ENCODE measurements at places on chromosomes 16 and 17.
A peak's percentile ranks its signal among the peaks of the same experiment; 100 is the strongest.

DNA sequence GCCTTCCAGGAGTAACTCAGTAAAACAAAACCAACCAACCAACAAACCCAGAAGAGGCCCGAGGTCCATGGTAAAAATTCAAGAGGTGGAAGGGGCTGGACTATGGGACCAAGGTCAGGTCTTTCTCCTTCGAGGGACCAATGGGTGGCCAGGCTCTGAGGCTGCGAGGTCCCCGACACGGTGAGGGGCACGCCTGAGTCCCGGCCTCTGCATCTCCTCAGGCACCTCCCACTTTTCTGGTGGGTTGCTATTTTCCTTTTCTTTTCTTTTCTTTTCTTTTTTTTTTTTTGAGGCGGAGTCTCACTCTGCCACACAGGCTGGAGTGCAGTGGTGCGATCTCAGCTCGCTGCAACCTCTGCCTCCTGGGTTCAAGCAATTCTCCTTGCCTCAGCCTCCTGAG is 18.0 kb downstream of the CD7 start:
- DNase-seq = no peak

DNA sequence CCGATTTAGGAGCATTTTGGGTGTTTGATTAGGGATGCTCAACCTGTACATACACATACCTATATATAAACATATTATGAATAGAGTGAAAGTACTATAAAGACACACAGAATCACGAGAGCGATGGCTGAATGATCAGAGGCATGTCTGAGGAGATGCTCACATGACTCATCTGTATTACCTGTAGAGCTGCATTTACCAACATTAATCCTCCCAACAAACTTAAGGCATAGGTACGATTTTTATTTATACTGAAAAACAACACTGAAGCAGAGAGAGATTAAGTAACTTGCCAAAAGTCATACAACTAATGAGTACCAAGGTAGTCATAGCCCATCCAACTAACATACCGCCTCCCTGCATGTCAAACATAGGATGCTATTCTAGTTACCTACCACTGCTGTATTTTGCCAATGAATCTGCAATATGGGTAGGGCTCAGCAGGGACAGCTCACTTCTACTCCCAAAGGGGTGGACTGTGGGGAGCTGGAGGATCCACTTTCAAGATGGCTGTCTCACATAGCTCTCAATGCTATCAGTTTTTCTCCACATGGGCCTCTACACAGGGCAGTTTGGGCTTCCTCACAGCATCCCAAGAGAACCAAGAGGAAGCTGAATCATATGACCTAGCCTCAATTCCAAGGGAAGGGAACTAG is 7.3 kb downstream of the CYB5D1 start:
- no peak for DNase-seq

GRCh38 chr17:78159575-78160158 is 8.7 kb upstream of the SYNGR2 start:
- DNase-seq = no peak

GRCh38 chr17:63740464-63741142 is 996 bp downstream of the STRADA start:
- no peak for DNase-seq

DNA sequence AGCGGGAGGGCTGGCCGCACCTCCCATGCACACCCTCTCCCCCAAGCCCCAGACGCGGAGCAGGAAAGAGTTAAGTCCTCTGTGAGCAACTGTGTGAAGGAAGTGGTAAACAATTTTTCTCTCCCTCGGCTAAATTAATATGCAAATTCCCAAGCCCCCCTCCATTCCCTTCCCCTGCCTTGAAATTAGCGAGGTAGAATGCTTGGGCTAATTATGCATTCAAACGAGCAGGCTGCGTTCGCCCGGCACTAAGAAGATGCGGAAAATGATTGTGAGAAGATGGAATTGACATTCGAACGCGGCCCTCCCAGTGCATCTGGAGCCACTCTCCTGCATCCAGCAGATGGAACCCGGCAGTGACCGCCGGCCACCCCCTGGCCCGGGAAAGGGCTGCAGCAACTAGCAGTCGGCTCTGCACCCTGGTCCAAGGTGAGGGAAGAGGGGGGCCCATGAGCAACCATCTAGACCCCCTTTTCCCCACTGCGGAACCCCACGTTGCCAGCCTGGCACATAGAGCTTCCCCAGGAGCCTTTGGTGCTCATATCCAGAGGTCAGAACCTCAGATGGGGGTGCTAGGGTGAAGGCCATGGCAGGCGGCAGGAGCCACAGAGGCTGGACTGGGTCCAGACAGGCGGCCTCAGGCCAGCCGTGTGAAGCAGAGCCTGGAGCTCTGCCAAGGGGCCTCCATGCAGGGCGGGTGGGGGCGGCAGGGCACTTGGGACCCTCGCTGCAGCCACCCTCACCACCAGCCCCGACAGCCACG is 49.1 kb upstream of the ACSF3 start:
- DNase-seq = no peak

DNA sequence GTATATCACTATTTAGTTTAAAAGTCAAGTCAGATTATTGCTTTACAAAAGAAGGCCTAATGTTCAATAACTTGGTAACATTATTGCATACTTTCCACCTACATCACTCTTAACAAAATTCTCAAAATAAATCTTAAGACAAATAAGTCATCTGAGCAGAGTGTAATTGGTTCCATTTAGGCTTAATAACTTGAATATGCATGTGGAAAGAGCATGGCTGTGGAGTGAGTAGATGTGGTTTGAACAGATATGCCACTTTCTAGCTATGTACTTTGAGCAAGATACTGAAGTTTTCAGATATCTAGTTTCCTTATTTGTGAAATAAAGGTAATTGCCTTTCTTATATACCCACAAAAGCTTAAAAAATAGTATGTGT is 6.7 kb upstream of the EVI2A start:
- no peak for DNase-seq

DNA sequence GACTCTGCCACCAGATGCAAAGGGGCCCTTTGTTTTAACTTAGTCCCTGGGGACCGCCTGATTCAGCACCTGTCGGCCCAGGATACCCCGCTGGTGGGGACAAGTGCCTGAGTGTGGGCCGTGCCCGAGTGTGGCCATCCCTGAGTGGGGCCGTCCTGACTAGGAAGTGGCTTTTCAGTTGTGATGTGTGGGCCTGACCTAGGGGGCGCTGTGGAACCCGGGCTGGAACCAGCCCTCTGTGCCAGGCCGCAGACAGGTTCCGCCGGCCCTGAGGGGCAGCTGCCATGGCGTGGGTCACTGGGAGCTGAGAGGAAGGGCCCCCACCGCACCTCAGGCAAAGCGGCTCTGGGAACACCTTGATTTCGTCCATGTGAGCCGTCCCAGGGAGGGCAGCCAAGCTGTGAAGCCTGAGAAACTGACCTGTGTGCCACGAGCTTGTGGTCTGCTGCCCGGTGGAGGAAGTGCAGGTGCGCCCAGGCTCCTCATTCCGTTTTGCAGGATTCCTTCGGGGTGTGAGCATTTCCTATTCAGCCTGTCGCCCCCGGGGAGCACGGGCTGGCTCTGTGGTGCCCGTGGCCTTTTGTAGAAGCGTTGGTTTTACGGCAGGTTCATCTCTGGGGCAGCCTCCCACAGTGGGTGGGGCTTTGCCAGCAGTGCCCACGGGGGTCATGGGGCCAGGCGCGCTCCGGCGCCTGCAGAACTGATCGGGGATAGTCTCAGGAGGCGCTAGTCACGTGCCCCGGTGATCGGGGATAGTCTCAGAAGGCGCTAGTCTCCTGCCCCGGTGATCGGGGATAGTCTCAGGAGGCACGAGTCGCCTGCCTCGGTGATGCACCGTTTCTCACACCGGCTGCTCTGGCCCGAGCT is 5.3 kb downstream of the RPL13 start:
- peak; percentile 42 for DNase-seq

GRCh38 chr16:67397036-67397801 is 3.9 kb upstream of the TPPP3 start:
- DNase-seq = no peak

- DNase-seq = no peak
These were observed 27.4 kb upstream of the TNS4 start for GRCh38 chr17:40528692-40529417.

DNA sequence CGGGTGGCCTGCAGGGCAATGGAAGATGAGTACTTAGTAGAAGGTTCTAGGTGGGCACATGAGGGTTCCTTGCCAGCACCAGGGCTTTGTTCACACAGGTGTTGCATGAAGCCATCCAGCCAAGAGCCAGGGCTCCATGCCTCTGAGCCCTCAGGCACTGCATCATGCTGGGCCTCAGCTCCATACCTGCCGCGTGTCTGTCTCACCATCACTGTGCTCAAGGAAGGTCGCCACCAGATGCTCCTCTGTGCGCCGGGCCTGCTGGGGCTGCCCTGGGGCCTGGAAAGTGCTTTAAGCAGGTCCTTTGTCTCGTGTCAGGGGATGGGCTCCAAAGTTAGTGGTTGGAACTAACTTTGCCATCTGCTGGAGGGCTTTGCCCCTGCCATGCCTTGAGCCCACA is 25.6 kb downstream of the C16orf90 start:
- no peak for DNase-seq

DNA sequence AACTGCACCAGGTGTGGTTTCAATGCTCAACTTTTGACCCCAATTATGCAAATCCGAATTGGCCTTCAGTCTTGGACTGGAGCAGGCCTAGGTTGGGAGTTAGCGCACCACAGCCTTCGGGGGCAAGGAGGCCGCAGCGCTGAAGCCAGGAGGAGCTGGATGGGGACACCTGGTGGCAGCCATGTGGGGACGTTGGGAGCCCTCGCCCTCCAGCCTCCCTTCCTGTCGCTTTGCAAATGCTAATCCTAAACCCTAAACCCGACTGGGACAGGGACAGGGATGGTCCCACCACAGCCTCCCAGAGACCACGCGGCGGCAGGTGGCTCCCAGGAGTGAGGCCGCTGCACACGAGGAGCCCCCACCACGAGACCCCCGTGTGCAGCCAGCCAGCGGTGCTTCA is 58.7 kb downstream of the KLHDC4 start:
- DNase-seq = no peak

DNA sequence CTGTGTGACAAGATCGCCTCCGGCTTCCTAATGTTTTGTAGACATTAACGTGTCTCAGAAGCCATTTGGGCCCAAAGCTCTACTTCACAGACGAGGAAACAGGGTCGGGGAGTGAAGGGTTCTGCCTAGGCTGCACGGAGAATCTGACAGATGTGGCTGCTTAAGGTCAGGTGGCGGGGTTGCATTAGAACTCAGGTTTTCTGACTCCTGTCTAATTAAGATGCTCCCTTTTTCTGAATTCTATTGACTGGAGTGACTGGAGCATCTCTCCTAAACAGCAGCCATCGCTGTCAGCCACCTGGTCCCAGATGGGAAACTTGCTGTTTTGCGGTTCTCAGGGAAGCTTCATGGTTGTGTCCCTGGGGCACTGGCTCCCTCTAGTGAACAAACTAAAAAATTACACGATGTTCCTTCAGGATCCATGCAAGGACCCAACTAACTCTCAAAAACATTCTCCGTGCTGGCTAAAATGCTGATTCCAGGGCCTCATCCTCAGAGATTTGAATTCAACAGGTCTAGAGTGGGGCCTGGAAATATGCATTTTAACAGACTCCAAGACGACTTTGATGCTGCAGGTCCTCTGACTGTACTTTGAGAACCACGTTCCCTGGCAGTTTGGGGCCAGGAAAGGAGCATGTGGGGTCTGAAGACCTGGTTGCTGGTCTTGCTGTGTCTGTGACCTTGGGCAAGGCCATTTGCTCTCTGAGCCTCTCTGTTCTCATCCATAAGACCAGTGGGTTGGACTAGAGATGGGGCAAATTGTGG is 117.4 kb downstream of the IRF8 start:
- DNase-seq = peak; percentile 11

DNA sequence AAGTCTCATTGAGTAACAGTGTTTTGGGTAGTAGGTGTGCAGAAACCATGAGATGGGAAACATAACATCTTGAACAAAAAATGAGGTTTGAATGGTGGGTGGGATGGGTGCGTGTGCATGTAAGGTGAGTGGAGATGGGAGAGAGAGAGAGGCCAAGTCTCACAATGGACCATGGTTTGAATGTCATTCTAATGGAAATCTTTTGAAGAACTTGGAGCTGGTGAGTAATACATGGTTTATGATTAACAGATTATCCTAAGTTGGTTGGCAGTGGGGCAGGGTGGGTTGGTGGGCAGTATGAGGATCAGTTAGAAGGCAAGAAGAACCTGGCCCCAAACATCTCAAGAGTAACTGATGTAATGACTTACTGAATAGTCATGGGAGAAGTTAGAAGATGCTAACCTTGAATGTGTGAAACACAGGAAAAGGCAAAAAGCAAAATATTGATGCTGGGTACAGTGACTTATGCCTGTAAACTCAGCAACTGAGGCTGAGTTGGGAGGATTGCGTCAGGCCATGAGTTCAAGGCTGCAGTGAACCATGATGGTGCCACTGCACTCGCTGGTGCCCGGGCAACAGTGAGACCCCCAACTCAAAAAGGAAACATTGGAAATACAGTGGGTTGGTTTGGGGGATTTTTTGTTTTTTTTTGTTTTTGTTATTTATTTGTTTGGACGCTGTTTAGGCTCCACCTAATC is 32.7 kb downstream of the ZNF207 start:
- DNase-seq = no peak

DNA sequence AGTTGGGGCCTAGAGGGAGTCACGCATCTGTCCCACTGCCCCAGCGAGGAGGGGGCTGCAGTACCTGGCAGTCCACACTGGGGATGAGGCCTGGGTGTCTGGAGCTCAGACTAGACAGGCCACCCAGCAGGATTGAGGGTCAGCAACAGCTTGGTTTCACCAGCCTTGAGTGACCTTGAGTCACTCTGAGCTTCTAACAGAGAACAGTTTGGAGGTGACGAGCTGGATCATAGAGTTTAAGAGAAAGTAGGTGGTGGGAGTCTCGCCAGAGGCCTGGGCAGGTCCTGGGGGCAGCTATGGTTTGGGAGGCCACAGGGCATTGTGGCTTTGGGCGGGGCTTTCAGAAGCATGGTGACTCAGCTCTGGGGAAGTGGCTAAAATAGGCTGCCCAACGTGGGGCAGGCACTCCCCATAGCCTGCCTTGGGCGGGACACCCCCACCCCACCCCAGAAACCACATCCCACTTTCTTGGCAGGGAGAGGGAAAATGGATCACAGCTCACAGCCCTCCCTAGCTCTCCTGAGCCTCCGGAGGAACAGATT is 20.5 kb downstream of the CDC42EP4 start:
- DNase-seq = no peak

DNA sequence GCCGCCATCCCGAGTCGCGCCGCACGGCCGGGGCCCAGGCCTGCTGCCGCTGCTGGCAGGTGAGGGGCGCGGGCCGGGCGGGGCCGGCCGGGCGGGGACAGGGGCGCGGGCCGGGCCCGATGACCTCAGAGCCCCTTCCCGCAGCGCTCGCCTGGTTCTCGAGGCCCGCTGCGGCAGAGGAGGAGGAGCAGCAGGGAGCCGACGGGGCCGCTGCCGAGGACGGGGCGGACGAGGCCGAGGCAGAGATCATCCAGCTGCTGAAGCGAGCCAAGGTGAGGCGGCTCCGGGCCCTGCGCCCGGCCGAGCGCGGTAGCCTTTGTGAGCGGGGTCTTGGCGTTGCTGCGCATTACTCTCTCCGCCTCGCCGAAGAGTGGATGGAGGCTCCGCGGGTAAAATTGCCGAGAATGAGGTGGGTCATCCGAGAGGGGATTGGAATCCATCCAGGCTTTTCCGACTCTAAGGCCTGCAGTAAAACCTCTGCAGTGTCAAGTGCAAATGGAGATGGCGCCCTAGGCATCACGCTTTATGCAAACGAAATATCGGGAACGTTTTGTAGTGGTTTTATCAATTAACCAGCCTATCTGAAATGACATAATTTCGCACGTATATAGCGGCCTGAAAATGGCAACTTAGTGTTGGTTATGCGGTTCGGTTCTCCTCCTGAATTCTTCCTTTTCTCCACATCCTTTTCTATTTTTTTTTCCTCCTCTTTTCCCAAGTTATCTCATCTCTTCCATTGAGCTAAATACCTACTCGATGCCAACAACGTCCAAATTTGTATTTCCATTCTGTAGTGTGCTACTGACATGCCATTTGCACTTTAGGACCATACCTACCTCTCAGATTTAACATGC is 577 bp downstream of the TTC19 start:
- no peak for DNase-seq

All from stimulated activated CD8-positive, alpha-beta memory T cell treated with anti-CD3 and anti-CD28 coated beads, Interleukin-15, amount 100 ng/mL, for 24 hours (primary cell).